ENCODE measurements at places on chromosomes 1 and 21.

DNA sequence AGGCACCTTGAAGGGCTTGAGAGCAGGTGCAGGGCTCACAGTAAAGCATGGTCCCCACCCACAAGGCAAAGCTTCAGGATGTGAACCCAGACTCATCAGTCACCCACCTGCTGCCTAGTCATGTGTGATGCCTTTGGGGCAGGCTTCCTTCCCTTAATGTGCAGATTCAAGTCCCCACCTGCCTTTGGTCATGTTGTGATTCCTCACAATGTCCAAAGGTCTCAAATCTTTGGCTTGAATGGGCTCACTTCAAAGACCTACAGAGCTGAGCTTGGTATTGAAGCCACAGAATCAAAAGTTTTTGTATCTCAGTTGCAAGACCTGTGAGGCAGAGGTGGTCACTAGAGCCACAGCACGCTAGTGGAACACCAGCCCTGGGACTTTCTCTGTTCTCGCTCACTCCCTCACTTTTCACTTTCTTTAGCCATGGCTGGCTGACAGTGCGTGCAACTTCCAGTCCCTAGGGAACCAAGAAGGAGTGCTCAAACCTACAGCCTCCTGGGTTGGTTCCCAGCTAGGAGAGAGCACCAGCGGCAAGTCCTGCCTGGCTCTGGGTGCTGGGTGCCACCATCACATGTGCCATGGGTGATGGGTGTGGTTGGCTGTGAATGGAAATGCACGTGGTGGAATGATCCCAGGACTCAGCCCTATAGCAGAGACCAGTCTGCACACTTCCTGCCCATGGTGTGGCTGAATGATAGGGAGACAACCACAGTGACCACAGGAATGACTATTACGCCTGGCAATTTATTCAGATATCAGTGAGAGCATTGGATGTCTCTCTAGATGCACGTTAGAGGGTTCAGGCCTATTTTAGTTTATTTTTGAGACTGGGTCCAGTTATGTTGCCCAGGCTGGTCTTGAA lies 26.4 kb upstream of the CLIC6 start:
- no peak for DNase-seq

DNA sequence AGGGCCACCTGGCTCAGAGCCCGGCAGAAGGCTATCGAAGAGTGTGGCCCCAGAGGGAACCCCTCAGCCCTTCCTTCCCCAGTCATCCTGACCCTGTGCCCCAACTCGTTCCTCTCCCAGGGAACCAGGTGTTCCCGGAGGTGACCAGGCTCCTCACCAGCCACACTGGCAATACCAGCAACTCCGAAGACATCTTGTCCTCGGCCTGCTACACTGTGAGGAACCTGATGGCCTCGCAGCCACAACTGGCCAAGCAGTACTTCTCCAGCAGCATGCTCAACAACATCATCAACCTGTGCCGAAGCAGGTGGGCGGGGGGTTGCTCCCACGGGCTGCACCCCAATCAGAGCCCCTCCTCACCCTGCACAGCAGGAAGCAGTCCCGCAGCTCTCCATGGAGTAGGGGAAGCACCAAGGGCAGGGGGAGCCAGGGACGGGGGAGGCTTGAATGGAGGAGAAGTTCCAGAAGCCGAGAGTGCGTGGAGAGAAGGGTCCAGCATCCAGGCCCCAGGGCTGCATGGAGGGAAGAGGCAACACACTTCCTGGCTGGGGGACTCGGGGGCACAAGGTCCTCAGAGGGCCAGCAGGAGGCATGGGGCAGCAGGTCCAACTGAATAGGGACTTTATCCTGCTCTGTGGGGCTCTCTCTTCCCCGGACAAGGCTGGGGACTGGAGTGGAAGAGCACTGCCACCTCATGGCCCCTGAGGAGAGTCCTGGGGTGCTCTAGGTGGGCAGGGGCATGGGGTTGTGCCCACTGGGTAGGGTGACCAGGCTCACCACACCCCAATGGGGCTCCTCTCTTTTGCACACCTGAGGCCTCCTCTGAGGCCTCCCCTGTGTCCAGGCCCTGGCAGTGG lies 41.7 kb downstream of the PKP1 start:
- DNase-seq: no peak

DNA sequence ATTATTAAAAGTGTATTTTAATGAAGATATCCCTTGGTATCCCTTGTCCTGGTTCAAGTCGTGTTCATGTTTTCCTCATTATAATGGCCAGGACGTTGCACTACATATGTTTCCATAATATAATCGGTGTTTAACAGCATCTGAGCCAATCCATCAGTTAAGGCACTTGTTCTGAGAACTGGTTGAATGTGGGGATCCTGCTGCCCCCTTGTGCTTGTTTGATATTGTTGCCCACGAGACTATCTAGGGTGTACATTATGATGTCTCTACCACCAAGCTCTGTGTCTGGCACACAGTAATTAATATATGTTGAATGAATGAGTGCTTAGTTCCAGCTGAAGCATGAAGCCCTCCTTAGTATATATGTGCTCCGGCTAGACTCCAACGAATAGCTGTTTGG lies 193.0 kb downstream of the CACNA1E start:
- no peak for DNase-seq

DNA sequence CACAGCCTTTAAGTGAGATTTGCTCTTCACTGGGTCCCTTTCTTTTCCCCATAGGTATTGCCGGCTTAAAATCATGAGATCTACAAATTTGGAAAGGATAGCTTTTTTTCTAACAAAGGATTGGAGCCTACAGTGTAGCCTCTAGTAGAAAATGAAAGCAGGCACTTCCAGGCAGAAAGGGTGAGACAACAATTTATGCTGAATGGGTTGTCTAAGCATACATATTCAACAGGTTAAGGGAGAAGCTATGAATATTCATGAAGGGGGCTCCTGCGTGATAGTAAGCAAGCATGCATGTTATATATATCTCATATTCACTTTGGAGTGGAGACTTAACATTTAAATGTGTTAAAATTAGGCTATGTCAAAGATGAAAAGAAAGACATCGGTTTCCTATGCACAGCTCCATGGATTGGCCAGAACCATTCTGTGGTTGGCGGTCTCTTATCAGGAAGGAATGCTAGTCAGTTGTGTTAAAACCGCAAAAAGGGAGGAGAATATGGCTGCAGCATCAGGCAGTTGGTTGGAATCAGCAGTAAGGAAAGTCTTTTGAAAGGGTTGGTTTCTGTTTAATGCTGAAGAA lies 66.0 kb downstream of the VCAM1 start:
- DNase-seq: no peak

- no peak for DNase-seq
Measured at GRCh38 chr1:11908095-11908675, 18.0 kb downstream of the KIAA2013 start.

DNA sequence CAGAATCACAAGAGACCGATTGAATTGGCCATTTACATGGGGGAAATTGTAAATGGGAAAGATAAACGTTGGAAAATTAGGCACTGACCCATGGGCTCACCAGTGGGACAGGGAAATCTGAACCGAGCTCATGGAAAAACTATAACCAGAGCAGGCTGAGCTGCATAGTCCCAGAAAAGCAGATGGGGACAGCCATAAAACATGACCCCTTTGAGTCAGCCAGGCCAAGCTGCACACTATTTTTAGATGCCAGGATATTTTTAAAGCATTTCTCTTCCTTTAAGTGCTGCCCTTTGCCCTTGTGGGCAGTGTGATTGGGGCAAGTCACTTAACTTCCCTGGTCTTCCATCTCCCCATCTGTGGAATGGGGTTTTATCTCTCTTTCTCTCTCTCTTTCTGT lies 184.1 kb downstream of the FOXD2 start:
- no peak for DNase-seq

- DNase-seq: no peak
Measured at GRCh38 chr1:234780112-234780511, 170.1 kb upstream of the IRF2BP2 start.

DNA sequence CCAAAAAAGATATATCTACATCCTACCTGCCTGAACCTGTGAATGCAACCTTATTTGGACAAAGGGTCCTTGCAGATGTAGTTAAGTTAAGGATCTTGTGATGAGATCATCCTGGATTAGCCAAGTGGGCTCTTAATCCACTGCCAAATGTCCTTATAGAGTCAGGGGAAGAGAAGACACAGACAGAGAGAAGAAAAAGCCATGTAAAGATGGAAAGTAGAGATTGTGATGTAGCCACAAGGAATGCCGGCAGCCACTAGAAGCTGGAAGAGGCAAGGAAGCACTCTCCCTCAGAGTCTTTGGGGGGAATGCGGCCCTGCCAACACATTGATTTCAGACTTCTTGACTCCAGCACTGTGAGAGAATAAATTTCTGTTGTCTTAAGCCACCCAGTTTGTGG lies 16.2 kb downstream of the HSD11B1 start:
- DNase-seq: no peak

GRCh38 chr1:88504601-88505000 lies 179.5 kb upstream of the PKN2 start:
- DNase-seq: no peak

DNA sequence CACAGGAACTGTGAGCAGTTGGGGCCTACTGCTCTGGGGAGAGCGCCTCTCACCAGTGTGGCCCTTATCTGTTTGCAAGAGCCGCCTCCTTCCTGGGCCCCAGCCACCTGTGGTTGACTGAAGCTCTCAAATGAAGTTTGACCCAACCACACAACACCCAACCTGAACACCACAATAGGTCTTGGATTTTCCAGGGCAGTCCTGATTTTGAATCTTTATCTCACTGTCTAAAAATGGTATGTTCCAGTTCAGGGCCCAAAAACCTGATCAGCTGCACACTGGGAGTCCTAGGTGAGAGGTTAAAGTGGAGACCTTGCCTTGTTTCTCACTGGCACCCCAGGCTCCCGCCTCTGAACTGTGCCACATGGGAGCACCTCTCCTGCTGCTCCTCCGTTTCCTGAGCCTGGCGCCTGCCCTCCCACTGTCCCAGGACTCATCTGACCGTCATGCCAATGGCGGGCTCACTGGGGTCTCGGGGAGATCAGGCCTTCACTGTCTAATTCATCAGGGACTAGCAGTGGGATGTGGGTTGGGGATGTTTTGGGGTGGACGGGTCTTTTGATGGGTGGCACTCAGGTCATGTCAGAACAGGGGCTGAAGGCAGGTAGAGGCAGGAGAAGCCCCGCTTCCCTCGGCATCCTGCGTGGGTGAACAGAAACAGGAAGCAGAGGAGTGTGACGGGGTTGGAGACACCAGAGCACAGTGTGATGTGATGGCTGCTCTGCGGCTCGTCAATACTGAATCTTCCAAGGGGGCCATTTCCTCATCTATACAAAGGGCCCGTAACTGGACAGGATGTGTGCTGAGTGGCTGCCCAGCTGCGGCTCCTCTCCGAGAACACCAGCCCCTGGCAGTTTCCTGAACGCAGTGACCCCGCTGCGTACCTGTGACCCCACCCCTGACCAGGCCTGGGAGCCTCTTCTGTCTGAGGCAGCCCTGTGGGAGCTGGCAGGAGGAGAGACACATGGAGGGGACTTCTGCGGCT lies 59.6 kb upstream of the ITPKB start:
- DNase-seq: peak; percentile 61

GRCh38 chr1:209688746-209689234 lies 13.6 kb downstream of the G0S2 start:
- DNase-seq: no peak

GRCh38 chr1:211579440-211580302 lies 710 bp upstream of the SLC30A1 start:
- DNase-seq: no peak

- DNase-seq: no peak
Measured at GRCh38 chr1:244730153-244730933, 77.4 kb downstream of the DESI2 start.

- no peak for DNase-seq
Measured at GRCh38 chr21:15084668-15085067, 19.9 kb upstream of the NRIP1 start.

GRCh38 chr21:38228115-38228514 lies 28.7 kb upstream of the KCNJ15 start:
- no peak for DNase-seq

GRCh38 chr1:35572296-35572695 lies 818 bp upstream of the TFAP2E start:
- no peak for DNase-seq

DNA sequence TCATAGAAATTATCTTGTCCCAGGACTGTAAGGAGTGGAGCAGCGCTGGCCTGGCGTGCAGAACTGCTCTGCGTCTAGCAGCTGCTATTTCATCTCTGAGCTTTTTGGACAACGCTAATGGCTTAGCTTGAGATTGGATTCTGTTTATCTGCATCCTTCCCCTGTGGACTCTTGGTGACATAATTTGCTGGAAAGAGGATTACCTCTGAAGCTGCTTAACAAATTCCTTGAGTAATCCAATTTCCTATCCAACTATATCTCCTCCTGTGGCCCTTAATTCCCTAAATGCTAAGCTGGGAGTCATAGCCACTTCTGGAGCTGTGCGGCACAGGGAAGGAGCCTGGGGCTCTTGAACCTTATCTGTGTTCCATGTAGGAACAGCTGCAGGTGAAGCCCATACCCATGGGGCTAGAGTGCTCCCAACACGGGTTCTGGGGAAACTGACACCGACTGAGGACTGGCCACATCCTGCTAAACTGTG lies 43.2 kb downstream of the IL6R start:
- no peak for DNase-seq

DNA sequence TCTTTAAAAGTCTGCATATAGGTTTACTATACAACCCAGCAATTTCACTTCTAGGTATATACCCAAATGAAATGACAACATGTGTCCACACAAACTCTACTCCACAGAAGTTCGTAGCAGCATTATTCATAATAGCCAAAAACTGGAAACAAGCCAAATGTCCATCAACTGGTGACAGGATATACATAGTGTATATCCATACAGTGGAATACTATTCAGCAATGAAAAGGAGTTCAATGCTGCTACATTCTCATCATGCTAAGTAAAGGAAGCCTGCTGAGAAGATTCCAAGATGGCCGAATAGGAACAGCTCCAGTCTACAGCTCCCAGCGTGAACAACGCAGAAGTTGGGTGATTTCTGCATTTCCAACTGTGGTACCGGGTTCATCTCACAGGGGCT lies 200.6 kb downstream of the PATJ start:
- no peak for DNase-seq

- no peak for DNase-seq
Measured at GRCh38 chr1:79193211-79194079, 186.9 kb upstream of the ADGRL4 start.

DNA sequence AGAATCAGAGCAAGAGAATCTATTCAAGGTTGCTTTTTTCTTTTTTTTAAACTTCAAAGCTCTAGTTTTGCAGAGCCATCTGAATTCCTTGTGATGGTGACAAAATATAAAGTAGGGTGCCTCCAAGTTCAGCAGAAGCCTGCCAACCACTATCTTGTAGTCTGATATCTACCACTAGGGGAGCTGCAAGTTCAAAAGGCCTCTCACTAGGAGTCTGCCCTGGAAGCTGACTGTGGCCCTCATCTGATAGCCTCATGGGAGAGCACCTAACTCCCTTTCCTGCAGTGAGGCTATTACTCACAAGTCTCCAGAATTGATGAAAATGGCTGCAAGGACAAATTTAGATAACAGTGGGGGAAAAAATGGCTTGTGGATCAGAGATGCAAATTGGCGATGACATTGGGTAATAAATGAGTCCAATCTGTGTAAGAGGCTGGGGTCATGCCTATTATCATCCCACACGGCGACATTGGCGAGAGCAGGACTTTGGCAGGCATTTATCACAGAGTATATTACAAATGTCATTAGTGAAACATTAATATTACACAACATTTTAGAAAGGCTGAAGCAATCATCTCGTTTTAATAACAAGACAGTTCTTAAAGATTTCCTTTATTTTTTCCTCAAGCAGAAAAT lies 10.7 kb upstream of the ZP4 start:
- no peak for DNase-seq
